ENCODE measurements at places on chromosomes 6 and 20.

- no peak overlapping the region for H3K27ac ChIP-seq
- no peak for DNase-seq
- H3K27me3 ChIP-seq: no peaks in the 10 kb centered on the region
- no peaks in the 10 kb centered on the region for H3K4me1 ChIP-seq
Observed at GRCh38 chr20:19404826-19405225, 192.4 kb downstream of the SLC24A3 start.

DNA sequence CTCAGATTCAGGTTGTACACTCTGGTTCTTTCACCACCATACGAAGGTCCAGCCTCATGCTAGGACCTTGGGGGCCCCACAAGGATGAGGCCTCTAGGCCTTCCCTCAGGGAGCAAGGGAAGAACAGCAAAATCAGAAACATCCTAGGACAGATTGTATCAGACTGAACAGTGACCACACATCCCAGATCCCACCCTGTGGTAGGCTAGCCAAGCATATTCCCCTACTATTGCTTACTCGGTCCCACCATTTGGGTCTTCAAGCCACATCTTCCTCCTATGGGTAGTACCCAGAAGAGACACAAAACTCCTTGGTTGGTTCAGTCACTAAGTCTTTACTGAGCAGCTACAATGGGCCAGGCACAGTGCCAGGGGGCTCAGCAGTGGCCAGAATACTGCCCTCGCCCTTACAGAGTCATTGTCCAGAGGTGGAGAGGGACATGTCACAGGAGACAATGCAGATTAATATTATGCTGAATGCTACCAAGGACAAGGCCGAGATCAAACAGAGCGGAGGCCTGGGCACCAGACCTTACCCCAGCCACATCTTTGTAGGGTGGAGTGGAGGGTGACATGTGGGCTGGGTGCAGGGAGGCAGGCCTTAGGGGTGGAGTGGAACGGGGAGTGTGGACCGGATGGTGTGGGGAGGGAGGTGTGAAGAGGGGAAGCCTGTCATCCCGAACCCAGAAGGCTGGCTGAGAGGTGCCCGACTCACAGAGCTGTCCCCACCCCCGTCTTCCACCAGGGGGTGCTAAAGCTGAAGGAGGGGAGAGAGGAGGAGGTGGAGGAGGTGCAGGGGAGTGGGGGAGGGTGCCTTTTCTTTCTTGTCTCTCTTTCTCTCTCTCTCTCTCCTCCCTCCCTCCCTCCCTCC is 6.8 kb upstream of the MAPK13 start:
- H3K36me3 ChIP-seq: no peaks in the 10 kb centered on the region
- no peaks in the 10 kb centered on the region for H3K27me3 ChIP-seq
- peaks cover 31% of the 10 kb centered on the region for H3K4me1 ChIP-seq
- no peak overlapping the region for H3K4me3 ChIP-seq

- H3K4me3 ChIP-seq: peak within 1 kb of the TSS; percentile 75
- peaks cover 10% of the 10 kb centered on the region for H3K4me1 ChIP-seq
- H3K27ac ChIP-seq: peak within 1 kb of the TSS; percentile 74
Observed at GRCh38 chr6:122789182-122790027, at the start of gene SMPDL3A. TSS of gene SMPDL3A (plus strand) at chr6:122789258. CDS start at chr6:122789347, 89 bp downstream.

DNA sequence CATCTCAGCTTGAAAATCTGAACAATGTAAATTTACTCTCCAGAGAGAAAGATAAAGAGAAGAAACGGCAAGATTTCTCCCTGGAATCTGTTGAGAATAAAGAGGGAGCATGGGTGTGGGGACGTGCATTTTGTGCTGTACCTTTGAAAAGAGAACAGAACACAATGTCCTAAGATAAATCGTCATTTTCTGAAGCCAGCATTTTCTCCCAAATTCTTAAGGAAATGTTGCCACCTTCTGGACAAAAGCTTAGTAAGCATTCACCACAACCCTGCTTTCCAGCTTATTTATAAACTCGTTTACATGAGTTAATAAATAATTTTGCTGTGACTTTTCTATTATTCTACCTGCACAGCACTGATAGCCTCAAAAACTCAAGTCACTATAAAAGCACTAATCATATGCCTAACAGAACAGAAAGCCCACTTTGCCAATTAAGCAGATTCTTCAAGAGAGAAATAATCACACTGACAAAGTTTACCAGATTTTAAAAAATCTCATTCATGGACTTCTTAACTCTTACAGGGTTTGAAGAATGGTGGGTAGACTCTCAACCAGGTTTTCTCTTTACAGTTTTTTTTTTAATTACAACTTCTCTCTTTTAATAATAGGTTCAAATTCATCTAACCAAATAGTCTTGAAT is 155.8 kb downstream of the MBOAT1 start:
- H3K27me3 ChIP-seq: no peaks in the 10 kb centered on the region
- peak; percentile 79 for DNase-seq
- no peaks in the 10 kb centered on the region for H3K36me3 ChIP-seq
- no peak overlapping the region for H3K4me3 ChIP-seq

DNA sequence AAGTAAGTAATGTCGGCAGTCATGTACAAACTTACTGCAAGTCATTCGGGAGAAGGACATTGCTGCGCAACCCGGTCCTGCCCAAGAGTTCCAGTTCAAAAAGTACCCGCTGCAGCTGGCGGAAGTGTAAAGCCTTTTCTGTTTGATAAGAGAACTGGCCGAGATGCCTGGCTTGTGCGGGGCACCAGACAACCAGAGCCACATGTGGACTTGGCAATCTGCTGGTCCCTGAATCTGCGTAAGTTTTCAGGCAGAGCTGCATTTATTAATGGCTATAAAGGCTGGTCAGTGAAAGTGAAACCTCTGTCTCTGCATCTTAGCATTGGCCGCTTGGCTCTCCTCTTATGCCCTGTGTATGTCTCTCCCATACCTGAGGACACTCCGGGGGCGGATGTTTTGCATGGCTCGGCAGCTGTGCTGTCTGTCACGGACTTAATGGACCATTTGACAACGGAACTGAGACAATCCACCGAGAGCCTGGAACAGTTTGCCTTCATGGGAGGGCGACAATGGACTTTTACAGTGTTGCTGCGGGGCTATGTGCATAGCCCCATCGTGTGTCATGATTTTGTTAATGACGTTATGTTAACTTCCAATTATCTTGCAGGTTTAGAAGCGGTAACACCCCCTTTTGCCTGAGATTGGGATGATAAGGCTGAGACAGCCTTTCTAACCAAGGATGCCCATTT is 19.8 kb upstream of the RGS17 start:
- no peak overlapping the region for H3K27ac ChIP-seq
- DNase-seq: no peak
- no peak overlapping the region for H3K4me3 ChIP-seq
- H3K36me3 ChIP-seq: no peaks in the 10 kb centered on the region
- no peaks in the 10 kb centered on the region for H3K4me1 ChIP-seq

- peak; percentile 88 for DNase-seq
- no peaks in the 10 kb centered on the region for H3K36me3 ChIP-seq
- H3K27me3 ChIP-seq: no peaks in the 10 kb centered on the region
- no peak overlapping the region for H3K4me3 ChIP-seq
Observed at GRCh38 chr6:97215157-97215769, 67.8 kb downstream of the MMS22L start.

- H3K4me3 ChIP-seq: no peak overlapping the region
- H3K27ac ChIP-seq: no peak overlapping the region
- H3K27me3 ChIP-seq: no peaks in the 10 kb centered on the region
- no peaks in the 10 kb centered on the region for H3K36me3 ChIP-seq
- no peaks in the 10 kb centered on the region for H3K4me1 ChIP-seq
Observed at GRCh38 chr6:7332090-7332745, 19.2 kb upstream of the SSR1 start.

DNA sequence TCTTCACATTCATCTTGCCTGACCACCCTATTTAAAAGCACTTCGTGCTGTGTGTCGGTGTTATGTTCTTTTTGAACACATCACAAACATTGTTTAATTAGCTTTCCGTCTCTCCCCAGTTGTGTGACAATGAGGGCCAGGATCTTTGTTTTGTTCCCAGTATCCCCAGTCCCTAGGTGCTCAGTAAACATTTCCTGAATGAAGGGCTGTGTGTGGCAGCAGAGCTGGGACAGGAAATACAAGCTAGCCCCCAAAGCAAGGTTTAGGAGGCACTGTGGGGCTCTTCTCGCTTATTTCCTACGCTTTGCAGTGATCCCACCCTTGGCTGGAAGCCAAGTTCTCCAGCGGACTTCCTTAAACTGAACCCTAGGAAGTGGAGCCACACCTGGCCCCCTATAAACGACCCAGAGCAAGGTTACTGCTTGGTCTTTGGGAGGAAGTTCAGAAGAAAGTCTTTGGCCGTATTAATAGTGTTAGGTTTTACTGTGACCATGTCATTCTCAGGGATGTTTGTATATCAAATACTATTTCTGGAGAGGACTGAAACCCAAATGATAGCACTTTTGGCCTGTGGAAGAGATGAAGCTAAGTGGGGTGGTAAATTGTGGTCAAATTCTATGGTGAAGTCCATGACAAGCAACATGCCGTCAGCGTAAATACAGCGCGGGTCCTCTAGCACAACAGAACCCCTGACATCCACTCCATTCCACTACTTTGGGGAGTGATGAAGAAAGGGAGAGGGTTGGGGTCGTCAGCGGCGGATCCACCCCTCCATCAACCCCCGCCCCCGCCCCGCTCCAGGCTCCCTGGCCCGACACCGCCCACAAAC is 570 bp upstream of the FANCE start:
- no peaks in the 10 kb centered on the region for H3K36me3 ChIP-seq
- H3K27me3 ChIP-seq: no peaks in the 10 kb centered on the region
- DNase-seq: no peak

DNA sequence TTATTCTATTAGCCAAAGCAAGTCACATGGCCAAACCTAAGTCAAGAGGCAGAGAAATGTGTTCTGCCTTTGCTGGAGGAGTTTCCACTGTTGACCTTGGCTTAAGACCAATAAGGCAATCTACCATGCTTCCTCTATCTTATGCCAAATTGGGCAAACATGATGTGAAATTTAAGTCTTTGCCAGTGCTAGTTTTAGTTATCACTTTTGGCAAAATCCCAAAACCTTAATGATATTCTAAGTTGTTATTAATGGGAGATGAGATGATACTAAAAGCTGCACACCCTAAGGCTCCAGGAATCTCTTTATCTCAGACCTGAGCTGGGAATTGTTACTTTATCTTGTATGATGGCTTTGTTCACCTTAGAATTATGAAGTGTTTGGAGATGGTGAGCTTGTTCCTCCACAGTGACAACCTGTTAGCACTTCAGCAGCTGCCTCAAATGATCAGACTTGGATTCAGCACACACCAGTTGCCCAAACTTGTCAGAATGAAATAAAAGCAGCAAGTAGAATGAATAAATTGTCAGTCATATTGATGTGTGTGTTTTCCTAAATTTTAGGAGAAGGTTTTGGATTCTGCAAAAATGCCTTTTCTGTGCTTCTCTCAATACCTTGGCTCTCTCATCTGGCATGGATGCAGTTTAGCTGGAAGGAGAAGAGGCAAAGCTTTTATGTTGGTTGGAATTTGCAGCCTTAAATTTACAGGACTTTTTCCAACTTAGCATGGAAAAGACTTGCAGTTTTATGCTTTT is 49.3 kb downstream of the RIN2 start:
- H3K27ac ChIP-seq: no peak overlapping the region
- no peak overlapping the region for H3K4me3 ChIP-seq
- no peaks in the 10 kb centered on the region for H3K27me3 ChIP-seq
- H3K36me3 ChIP-seq: no peaks in the 10 kb centered on the region
- peaks cover 18% of the 10 kb centered on the region for H3K4me1 ChIP-seq
- no peak for DNase-seq
